Vagina (tissue), 2 donors: ENCODE measurements at places on chromosomes 2 and 18.

DNA sequence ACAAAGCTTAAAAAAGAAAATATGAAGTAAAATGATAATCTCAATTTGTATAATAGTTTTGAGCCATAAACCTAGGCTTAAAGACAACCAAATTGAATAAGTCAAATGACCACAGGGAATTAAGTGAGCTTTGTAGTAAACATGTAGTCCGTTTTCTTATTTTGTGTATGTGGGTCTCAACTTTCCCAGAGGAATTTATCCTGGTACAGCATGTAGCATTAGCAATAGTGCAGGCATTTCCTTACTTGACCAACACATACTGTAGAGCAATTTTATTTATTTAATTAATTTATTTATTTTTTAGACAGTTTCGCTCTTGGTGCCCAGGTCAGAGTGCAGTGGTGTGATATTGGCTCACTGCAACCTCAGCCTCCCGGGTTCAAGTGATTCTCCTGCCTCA, 37.5 kb upstream of the MTCL1 start:
- H3K27me3 ChIP-seq = no peaks in the 10 kb centered on the region
- no peak for DNase-seq
- H3K4me1 ChIP-seq = no peaks in the 10 kb centered on the region
- H3K36me3 ChIP-seq = no peaks in the 10 kb centered on the region
- H3K4me3 ChIP-seq = no peak overlapping the region

DNA sequence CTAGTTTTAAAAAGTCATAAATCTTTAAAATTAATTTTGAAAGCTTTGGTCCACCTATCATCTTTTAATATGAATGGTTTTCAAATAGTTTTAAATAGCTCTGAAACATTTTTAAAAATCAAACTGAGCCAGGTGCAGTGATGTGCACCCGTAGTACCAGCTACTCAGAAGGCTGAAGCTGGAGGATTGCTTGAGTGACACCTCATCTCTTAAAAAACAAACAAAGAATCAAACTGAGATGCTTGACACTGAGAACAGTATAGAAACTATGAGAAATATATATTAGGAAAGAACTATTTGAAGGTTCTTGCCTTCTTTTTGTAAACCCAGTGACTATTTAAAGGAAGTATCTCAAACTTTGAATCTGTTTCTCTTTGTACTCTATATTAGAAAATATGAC, 67.4 kb downstream of the BARD1 start:
- no peaks in the 10 kb centered on the region for H3K4me1 ChIP-seq
- no peak for DNase-seq
- no peaks in the 10 kb centered on the region for H3K36me3 ChIP-seq
- H3K4me3 ChIP-seq = no peak overlapping the region

GRCh38 chr2:33336036-33336625, 140.3 kb upstream of the RASGRP3 start:
- H3K36me3 ChIP-seq = no peaks in the 10 kb centered on the region
- DNase-seq = no peak
- no peak overlapping the region for H3K27ac ChIP-seq
- H3K4me1 ChIP-seq = no peaks in the 10 kb centered on the region

- H3K36me3 ChIP-seq = no peaks in the 10 kb centered on the region
- H3K27ac ChIP-seq = no peak overlapping the region
- no peak for DNase-seq
- no peak overlapping the region for H3K4me3 ChIP-seq
- peaks cover 7% of the 10 kb centered on the region for H3K4me1 ChIP-seq
- no peaks in the 10 kb centered on the region for H3K27me3 ChIP-seq
Measured at GRCh38 chr2:96684883-96685576, 42.5 kb downstream of the FER1L5 start.

DNA sequence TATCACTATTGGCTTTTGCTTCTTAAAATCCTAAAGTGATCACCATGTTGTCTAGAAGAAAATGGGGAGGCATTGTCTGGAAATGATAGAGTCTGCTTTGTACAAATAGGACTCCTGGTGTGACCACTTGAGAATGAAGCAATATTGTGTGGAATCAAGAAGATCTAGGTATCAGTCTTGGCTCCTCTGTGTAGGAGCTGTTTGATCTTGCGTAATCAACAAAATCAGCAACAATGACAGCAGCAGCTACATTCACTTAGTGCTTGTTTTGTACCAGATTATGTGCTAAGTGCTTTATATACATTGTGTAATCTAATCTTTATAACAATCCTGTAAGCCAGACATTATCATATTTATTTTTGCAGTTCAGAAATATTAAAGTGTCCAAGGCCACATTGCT, 17.8 kb downstream of the NCOA1 start:
- H3K27ac ChIP-seq = no peak overlapping the region
- H3K4me1 ChIP-seq = peaks cover 78% of the 10 kb centered on the region
- DNase-seq = no peak
- no peak overlapping the region for H3K4me3 ChIP-seq
- H3K27me3 ChIP-seq = no peaks in the 10 kb centered on the region
- H3K36me3 ChIP-seq = no peaks in the 10 kb centered on the region

- no peak for DNase-seq
- peaks cover 43% of the 10 kb centered on the region for H3K4me1 ChIP-seq
- no peak overlapping the region for H3K4me3 ChIP-seq
- H3K27me3 ChIP-seq = no peaks in the 10 kb centered on the region
- H3K36me3 ChIP-seq = no peaks in the 10 kb centered on the region
Measured at GRCh38 chr2:173048522-173048896, 27.1 kb upstream of the MAP3K20 start.

- H3K36me3 ChIP-seq = peaks cover 13% of the 10 kb centered on the region
- H3K4me1 ChIP-seq = peaks cover 54% of the 10 kb centered on the region
- H3K27ac ChIP-seq = peak overlapping the region; percentile 99
- peak; percentile 91 for DNase-seq
- peak overlapping the region; percentile 96 for H3K4me3 ChIP-seq
Measured at GRCh38 chr2:20447437-20448245, 767 bp downstream of the RHOB start.

- no peaks in the 10 kb centered on the region for H3K4me1 ChIP-seq
- no peaks in the 10 kb centered on the region for H3K36me3 ChIP-seq
- no peak for DNase-seq
- H3K27ac ChIP-seq = no peak overlapping the region
- no peak overlapping the region for H3K4me3 ChIP-seq
Measured at GRCh38 chr18:3117493-3118192, 102.1 kb downstream of the MYOM1 start.

DNA sequence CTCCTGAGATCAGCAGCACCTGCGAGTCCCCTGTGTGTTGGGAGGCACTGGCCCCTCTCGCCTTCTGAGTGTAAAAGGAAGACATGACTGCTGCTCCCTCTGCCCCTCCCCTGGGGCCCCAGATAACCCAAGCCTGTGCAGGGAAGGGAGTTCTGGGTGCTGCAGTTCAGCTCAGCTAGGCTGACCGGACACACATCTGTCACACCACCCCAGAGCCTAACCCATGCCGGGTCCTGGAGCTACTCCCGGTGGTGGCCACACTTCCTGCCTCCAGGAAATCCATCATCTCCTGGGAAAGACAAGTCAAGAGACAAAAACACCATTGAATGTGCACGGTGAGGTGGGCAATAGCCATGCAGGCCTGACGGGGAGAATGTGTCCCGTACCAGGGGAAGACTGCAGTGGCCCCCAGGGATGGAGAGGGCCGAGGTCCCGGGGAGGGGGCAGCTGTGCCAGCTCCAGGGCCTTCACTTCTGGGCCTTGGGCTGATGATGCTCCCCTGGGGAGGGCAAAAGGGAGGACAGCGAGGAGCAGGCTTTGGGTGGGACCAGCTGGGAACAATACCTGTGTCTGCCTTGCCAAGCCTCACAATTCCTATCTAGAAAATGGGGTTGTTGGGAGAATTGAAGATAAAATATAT, 210.6 kb downstream of the TFCP2L1 start:
- no peak overlapping the region for H3K4me3 ChIP-seq
- H3K4me1 ChIP-seq = peaks cover 9% of the 10 kb centered on the region
- no peaks in the 10 kb centered on the region for H3K36me3 ChIP-seq
- no peak for DNase-seq

GRCh38 chr2:127647242-127648190, 1.6 kb downstream of the GPR17 start:
- H3K36me3 ChIP-seq = no peaks in the 10 kb centered on the region
- H3K4me3 ChIP-seq = no peak overlapping the region
- no peaks in the 10 kb centered on the region for H3K27me3 ChIP-seq
- no peak for DNase-seq

DNA sequence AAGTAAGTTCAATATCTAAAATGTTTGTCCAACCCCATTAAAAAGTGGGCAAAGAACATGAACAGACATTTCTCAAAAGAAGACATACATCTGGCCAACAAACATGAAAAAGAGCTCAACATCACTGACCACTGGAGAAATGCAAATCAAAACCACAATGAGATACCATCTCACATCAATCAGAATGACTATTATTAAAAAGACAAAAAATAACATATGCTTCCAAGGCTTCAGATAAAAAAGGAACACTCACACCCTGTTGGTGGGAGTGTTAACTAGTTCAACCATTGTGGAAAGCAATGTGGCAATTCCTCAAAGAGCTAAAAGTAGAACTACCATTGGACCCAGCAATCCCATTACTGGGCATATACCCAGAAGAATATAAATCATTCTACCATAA, 931.1 kb downstream of the LRP1B start:
- H3K36me3 ChIP-seq = no peaks in the 10 kb centered on the region
- no peak overlapping the region for H3K4me3 ChIP-seq
- DNase-seq = no peak
- no peaks in the 10 kb centered on the region for H3K27me3 ChIP-seq
- no peak overlapping the region for H3K27ac ChIP-seq

DNA sequence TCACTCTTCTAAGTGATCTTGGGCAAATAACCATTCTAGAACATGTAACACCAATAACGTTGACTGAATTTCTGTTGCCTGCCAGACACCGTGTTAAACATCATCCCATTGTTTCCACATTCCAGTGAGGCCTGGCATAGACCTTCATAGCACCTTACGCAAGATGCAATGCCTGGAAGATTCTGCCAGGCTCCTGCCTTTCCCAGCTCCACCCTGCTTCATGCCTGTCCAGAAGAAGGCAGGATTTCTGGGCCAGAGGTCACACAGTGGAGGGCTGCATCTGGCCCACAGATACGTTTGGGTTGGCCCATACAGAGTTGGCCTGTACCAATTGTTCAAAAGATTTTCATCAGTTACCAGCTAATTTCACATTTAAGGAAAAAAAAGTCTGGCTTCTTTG, 46.3 kb downstream of the EN1 start:
- H3K4me1 ChIP-seq = no peaks in the 10 kb centered on the region
- no peaks in the 10 kb centered on the region for H3K27me3 ChIP-seq
- no peaks in the 10 kb centered on the region for H3K36me3 ChIP-seq
- no peak overlapping the region for H3K4me3 ChIP-seq

DNA sequence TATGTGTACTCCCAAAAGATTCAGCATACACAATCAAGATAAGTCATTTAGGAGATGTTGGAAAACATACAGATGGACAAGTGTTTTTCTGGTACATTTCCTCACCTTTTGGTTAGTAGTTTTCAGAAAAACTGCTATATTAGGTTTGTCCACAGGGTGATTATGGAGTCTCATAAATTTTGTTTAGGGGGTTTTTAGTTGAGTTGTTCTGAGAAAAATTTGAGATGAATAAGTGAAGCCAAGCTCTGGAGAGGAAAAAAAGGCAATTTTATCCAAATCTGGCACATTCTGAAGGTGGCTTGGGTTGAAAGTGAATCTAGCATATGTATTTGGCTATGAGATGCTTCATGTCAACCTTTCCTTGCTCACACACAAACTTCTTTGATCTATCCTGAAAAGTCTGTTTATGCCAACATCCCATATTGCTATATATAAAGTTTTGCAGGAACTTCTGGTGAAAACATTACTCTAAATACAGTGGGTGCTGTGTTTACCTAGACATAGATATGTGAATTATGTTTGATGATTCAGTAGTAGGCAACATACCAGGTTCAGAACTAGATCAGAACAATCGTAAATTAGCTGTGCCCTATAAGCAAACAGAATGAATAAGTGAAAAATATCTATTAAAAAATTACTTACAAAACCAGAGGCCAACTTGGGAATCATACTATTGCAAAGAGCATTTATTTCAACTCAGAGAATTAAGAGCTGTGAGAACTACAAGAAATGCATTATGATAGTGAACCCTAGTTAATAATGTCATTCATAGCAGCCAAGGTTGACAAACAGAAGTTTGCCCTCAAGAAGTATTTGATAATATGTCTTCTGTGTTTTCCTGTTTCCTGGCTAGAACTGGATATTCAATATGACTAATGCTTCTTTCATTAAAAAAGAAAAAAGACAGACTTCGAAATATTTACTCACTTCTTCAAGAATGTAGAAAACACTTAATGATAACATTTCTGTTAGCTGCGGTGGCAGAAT, 552.0 kb downstream of the IRS1 start:
- H3K4me1 ChIP-seq = peaks cover 11% of the 10 kb centered on the region
- no peak for DNase-seq
- H3K4me3 ChIP-seq = no peak overlapping the region
- no peaks in the 10 kb centered on the region for H3K36me3 ChIP-seq

DNA sequence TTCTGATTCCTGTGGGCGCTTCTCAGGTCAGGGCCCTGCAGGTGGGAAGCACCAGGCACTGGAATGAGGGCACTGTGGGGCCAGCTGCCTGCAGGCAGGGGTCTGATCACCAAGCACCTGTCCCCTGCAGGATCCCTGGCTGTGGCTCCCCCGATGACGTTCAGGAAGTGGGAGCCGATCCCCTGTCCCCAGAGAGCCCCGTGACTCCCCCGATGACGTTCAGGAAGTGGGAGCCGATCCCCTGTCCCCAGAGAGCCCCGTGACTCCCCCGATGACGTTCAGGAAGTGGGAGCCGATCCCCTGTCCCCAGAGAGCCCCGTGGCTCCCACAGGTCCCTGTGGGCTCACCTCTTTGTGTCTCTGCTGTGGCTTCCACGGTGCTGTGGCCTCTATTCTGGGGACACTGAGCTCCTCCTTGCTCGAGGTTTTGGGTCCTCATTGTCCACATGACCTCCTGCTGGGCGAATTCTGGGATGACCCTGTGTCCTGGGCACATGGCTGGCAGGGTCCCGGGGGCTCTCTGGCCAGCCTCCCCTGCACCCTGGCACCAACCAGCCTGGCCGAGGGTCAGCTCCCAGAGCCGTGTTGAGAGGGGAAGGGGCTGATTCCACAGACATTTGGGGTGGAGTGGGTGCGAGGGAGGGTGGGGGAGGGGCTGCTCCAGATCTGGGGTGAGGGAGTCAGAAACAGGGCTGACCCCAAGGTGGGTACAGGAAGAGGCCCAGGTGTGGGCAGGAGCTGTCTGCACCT, 4.8 kb downstream of the NEU4 start:
- H3K36me3 ChIP-seq = no peaks in the 10 kb centered on the region
- H3K4me1 ChIP-seq = no peaks in the 10 kb centered on the region
- H3K27ac ChIP-seq = no peak overlapping the region
- DNase-seq = no peak
